ENCODE measurements at places on chromosomes 16 and 17.

GRCh38 chr16:25867041-25867440 is 175.3 kb downstream of the HS3ST4 start:
- DNase-seq, result no peak

GRCh38 chr16:86578611-86579267 is 390 bp downstream of the FOXL1 start:
- no peak for DNase-seq

GRCh38 chr17:68759343-68760140 is 158.4 kb upstream of the FAM20A start:
- DNase-seq, result peak; percentile 92

- no peak for DNase-seq
Observed at GRCh38 chr17:63716426-63716825, 16.5 kb upstream of the LIMD2 start.

DNA sequence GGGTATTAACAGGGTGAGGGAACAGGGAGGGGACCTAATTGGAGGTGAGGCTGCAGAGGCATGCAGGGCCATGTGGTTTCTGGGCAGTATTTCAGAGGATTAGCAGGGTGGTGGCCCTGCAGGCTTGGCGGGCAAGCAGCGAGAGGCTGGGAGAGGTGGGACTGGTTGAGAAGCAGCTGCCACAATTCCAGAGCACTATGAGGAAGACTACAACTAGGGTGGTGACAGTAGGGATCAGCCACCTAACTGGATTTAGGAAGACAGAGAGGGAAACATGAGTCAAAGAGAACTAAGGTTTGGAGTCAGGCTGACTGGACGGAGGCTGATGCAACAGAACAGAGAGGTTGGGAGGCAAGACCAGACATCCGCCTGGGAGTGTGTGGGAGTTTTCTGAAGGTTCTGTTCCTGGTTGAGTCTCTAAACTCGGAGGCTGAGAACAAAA is 12.3 kb downstream of the ALOXE3 start:
- DNase-seq, result no peak

- DNase-seq, result no peak
Observed at GRCh38 chr17:77767148-77767547, 191.4 kb upstream of the TNRC6C start.

- no peak for DNase-seq
Observed at GRCh38 chr16:19527161-19527560, 3.4 kb downstream of the CCP110 start.

DNA sequence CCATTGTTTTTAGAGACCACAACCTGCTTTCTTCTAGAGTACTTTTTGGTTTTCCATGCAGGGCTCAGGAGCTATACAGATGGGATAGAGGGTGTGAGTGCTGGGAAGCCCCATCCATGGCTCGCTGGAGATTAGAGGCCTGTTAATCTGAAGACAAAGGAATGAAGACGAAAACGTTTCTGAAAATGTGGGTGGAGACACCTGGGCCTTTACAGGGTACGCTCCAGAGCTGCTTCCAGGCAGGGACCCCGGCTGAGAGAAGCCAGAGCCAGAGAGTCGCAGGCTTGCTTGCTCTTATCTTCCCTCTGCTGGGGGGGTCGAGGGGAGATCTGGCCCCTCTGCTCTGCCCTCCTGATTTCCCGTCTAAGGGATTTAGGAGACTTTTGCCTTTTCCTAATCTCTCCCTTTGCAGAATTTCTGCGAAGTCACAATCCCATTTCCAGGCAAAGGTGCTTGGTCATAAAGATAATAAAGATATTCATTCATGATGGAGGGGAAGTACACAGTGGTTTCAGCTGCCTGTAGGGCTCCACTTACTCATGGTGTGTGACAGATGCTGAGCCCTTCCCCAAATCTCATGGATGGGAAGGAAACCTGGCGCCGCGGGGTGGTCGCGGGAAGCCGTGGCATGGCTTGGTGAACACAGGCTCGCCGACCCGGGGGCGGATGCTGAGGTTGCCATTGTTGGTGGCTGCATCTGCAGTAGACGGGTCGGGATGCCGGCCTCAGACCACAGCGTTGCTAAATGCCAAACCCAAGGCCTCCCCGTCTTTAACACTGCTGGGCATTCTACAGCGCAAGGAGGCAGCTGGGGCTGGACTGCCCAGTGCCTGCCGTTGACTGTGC is 4.8 kb upstream of the SOCS3 start:
- DNase-seq, result no peak

DNA sequence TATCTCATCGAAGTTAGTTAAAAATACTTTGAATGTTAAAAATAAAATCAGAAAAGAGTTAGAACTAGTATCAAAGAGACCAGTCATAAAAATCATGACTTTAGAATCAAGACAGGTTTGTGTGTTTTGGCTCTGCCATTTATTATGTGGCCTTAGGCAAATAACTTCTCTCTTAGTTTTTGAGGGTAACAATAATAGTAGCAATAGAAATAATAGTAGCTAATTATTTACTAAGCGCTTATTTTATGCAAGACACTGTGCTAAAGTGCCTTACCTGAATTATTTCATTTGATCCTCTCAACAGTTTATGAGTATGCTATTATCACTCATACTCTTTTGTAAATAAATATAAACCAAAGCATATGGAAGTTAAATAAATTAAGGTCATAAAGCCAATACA is 77.0 kb downstream of the SMURF2 start:
- no peak for DNase-seq

- DNase-seq, result no peak
Observed at GRCh38 chr17:45093444-45094110, 32.5 kb downstream of the NMT1 start.

- DNase-seq, result no peak
Observed at GRCh38 chr17:14038206-14038605, 31.1 kb upstream of the COX10 start.

DNA sequence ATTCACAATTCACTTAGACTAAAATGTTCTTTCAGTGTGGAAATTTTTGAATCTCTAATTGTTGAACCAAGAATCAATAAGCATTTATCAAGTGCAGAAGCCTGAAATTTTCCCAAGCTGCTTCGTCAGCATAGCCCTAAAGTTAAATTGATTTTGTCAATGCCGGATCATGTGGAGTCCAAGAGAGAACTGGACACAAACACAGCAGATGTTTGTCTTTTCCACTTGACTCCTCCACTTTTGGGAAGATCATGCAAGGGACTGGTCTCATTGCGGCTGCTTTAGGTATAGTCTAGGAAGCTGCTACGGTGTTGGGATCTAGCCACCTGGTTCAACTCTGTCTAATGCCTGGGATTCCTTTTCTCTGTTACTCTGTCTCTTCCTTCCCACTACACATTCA is 95.7 kb downstream of the CYB561 start:
- no peak for DNase-seq

- no peak for DNase-seq
Observed at GRCh38 chr17:40791787-40792436, 7.8 kb downstream of the KRT28 start.

GRCh38 chr17:70310221-70310672 is 140.9 kb downstream of the KCNJ2 start:
- no peak for DNase-seq

GRCh38 chr17:28878981-28879380 is 18.6 kb downstream of the FLOT2 start:
- DNase-seq, result no peak

GRCh38 chr16:86970726-86971125 is 346.5 kb downstream of the C16orf95 start:
- no peak for DNase-seq

GRCh38 chr16:9126609-9127008 is 35.2 kb downstream of the HAPSTR1 start:
- no peak for DNase-seq

Measured in Right ventricle myocardium inferior (tissue), 1 donor.